ENCODE measurements at places on chromosomes 4 and X.

DNA sequence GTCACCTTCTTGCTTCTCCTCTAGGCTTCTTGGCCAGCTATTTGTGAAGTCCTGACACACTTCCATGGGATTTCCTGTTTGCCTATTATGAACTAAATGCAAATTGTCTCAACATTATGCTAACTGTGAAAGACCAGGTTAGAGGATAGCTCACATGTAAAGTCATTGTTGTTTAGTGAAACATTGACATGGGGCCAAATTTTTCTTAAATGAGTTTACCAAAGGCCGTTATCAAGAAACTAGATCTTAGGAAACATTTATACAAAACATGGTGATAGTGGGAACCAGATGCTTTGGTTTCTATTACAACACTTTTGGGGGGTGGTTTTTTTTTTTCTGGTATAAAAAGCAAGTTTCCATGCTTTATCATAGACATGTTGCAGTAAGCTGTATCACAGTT is 466.8 kb upstream of the FAM241A start:
- DNase-seq, result no peak

DNA sequence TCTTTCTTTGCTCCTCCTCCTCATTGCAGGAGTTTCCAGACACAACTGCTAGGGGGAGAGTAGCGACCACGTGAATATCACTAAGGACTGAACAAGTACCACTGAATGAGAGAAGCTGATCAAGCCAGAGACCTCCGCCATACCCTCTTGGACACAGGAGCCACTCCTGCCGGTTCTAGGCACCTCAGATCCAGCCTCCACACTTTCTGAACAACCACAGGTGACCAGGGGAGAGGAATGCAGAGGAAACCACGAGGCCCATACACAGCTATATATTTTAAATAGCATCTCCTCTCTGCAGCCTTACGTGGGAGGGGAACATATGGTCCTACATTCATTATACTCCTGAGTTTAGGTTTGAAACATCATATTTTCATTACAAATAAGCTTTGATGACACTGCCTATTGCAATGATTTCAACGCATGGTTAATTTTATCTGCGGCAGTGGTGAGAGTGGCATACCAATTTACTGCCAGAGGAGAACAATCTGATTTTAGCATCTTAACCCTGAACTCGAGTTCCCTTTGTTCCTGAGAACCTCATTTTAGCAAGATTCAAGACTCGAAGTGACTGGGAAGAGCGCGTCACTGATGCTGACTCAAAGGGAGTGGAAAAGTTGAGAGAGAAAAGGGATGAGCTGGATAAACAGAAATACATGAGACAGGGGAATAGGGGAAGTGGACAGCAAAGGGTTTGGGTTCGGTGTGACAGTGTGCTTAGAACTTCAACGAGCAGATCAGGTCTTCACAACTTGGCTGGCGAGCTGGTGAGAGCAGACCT is 231.7 kb upstream of the PPARGC1A start:
- DNase-seq, result no peak

DNA sequence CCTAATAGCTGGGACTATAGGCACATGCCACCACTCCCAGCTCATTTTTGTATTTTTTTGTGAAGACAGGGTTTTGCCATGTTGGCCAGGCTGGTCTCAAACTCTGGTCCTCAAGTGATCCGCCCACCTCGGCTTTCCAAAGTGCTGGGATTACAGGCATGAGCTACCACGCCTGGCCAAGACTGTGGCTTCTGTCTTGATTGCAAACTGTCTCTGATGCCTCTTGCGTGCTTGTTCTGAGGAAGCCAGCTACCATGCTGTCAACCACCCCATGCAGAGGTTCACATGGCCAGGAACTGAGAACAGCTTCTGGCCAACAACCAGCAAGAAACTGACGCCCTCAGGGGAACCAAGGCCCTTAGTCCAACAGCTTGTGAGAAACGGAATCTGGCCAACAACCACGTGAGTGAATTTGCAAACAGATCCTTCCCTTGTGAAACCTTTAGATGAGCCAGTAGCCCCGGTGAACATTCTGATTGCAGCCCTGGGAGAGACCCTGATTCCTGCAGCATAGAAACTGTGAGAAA is 71.2 kb downstream of the SUPT20HL2 start:
- peak; percentile 83 for DNase-seq

DNA sequence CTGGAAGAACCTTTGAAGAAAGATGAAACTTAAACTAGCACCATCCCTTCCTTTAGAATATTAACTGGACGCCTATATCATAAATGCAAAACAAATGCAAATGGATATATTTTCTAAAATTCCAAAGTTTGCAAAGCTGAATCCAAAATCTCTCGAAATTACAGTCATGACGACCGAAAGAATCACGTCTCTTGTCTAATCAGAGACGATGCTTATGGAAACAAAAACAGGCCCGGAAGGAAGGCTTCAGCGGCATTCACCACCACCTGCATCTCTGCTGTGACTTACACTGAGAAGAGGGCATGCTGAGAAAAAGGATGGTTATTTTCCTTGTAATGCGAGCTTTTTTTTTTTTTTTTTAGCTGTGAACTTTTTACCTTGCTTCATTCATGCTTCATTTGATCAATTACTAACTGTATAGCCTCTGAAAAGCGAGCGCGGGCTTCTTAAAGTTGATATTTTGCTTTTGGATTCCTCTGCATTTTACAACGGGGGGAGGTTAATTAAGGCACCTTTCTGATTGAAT is 209.3 kb downstream of the SOWAHB start:
- no peak for DNase-seq

DNA sequence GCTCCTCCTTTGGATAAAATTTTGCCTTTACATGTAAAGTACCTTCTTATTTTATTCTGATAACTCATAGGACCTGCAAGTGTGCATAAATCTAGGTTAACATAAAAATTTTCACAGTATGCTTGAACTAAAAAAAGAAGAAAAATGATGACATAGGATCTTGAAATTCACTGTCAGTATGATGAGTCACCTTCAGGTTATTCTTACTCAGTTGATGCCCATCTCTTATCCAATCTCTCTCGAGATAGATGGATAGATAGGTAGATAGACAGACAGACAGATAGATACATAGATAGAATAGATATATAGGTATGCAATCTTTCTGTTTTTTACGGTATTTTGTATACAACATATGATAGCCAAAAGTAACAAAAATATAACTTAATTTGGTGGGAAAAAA is 485.5 kb downstream of the NAF1 start:
- no peak for DNase-seq

DNA sequence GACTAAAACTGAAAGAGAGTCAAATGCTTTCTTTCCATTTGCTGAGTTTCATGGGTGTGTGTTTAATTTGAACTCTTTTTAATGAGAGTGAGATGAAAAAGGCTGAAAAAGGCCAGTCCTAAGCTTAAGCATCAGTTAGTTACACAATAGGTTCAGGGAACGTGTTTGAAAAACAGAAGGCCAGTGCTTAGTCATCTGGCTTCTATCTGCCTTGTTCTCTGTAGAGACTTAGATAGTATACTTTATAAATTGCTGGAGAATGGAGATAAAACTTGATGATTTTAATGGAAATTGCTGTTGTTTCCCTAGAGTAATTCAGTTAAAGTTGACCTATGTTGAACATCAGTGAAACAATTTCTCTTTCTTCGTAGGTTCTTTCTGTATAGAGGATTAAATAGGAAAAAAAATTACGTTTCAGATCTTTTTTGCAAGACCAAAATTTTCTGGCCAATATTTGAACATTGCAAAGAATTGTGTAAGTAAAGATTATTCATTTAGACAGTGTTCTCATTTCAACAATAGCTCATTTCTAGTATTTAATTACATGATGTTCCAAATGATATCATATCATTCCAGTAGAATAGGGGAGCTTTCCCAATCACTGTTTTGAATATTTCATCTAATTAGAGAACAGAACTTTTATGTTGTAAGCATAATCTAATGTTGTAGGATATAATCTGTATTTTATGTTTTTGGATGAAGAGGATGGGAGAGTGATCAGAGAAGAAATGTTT is 1088.8 kb downstream of the ADGRL3 start:
- no peak for DNase-seq

GRCh38 chr4:20196476-20196875 is 55.2 kb upstream of the SLIT2 start:
- DNase-seq, result no peak

GRCh38 chr4:182768838-182769237 is 148.3 kb downstream of the DCTD start:
- peak; percentile 77 for DNase-seq

GRCh38 chr4:144578681-144579080 is 67.3 kb upstream of the HHIP start:
- DNase-seq, result no peak

DNA sequence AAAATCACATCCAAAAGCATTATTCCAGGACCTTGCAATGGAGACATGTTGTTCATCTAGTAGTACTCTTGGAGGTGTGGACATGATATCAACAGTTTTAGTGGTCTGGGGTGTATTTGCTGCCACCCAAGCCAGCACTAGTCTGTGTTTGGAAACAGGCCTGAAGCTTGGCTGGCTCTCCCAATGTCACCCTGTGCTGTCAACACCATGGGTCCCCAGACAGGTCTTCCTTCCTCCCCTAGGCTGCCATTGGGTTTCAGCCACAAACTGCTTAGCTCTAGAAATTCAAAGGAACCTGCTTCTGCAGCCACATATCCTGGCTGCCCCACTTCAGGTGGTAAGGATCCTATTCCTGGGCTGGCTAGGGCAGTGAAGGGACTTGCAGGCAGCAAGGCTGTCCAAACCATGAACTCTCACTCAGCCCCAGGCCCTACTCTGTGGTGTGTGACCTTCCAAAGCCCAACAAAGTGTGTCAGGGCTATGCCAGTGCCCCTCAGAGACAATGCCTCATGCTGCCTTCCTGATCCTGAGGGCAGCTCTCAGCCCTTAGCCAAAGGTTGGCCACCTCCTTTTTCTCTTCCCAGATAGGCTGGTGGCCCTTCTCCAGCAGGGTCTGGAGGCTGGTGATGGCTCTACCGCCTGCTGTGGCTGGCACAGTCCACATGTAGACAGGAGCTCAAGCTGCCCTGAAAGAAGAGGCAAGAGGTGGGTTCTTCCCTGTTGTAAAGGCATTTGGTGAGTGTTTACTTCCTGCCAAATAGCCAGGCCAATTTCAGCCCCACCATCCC is 18.3 kb downstream of the AMER1 start:
- no peak for DNase-seq

- no peak for DNase-seq
Measured at GRCh38 chrX:134604701-134605311, 53.5 kb downstream of the PLAC1 start.

GRCh38 chr4:24730256-24731001 is 64.9 kb upstream of the SOD3 start:
- no peak for DNase-seq

- no peak for DNase-seq
Measured at GRCh38 chr4:163493643-163494359, 689 bp upstream of the TMA16 start.

DNA sequence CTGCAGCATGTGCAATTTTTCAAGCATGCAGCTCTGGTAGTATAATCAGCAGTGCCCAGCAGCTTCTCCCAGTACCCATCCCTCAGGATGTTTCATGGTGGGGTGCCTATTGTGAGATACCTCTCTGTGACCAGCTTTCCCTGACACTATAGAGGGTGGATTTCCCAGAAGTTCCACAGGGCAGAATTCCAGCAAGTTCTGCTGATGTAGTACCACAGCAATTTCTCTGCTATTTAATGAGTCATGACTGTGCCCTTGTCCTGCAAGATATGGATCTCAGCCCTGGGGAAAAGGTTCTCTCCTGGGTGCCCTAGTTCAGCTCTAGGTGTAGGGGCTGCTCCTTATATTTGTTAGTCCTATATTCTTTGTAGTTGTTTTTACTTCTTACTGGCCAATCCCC is 174.8 kb downstream of the ENOX2 start:
- no peak for DNase-seq

DNA sequence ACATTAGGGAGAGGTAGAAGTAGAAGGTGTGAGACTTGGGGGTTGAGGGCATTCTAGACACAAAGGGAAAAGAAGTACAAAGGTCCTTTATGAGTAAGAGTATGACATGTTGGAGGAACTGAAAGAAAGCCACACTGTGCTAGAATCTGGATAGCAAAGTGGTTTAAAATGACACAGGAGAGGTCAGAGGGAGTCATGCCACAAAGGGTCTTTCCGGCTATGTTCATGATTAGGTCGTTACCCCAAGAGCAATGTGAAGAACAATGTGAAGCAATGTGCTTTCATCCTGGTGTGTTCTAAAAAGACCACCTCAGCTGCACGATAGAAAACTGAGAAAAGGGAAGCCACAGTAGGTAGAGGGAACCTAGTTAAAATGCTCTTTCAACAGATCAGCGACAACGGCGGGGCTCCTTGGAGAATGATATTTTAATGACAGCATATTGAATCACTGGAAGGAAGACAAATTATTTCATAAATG is 29.2 kb downstream of the SMIM14 start:
- no peak for DNase-seq

GRCh38 chr4:150982557-150983233 is 32.4 kb downstream of the LRBA start:
- no peak for DNase-seq

DNA sequence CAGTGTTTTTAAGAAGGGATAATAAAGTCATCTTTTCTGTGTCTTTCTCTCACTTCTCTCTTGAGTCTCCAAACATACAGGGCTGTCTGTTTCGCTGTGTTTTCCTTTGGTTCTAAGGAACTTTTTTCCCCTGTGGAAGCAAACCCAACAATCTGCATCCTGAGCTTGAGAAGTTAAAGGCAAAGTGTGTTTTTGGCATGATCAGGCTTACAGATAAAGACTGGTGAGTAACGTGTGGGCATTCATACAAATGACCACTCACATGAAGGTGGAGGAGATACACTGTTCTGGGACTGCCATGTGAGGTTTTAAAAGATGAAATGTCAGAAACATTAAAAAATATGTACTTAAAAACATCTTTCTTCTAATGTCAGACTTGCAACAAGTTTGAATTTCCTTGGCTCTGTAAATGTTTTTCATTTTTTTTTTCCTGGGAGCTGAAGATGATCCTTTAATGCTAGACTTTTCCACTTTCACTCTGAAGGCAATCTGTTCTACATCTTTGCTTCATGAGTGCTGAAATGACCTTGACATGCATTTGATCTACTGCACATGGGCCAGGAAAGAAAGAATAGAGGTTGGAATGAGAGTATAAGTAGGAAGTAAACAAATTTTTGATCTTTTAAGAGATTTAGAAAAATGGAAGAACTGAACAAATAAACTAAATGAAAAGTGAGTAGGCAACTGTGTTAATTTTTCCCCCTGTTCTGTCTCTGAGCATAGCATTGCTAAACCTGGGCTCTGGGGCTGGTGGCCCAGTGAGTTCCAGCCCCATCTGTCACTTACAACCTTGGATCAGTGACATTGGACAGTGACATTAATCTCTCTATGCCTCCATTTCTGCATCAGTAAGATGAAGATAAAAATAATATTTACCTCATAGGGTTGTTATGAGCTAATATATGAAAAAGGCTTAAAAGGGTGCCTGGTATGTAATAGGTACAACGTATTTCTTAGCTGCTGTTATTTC is 151.1 kb upstream of the TBC1D9 start:
- no peak for DNase-seq

DNA sequence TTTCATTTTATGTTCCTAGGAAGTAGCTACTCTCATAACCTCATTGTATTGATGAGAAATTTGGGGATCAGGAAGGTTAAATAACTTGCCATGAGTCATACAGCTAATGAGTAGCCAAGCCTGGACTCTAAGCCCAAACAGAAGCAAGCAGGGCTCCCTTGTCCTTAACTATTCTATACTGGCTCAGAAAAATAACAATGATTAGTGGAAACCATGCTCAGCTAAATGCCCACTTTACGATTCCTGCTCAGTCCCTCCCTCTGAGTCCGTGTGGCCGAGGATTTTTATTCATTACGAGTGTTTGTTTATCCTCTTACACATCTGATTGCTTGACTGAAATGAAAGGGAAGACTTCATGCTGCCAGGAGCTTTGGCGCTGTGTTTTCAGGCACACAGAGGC is 100.9 kb downstream of the SLC34A2 start:
- DNase-seq, result no peak

GRCh38 chr4:9771034-9771433 is 10.4 kb upstream of the DRD5 start:
- no peak for DNase-seq
